Frontal cortex (tissue), 4 donors: ENCODE measurements at places on chromosomes 12 and 14.

DNA sequence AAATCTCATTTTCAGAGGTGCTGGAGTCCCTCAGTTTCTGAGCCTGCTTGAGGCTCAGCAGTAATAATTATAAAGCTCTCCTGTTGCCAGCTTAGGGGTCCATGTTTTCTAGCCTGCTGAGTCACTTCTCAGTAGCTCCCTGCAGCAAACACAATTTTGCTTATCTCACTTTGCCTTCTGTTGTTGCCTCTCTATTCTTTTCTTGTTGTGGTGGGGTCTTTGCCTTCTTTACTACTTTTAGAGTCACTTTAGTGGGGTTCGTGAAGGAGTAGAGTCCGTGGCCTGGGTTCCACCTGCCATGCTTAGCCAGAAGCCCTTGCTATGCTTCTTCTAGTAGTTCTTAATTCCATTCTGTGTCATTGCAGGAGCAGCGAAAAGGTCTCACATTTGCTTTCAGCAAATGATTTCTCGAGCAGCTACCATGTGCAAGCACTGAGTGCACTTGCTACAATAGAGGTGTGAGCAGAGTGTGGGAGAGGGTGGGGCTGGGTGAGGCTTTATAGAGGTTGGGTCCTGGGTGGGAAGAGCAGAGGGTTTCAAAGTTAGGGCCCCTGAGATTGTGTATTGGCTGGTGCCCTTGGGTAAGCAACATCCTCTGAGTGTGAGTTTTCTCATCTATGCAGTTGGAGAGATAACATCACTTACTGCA lies 114.3 kb downstream of the ADCK1 start:
- DNase-seq: no peak

DNA sequence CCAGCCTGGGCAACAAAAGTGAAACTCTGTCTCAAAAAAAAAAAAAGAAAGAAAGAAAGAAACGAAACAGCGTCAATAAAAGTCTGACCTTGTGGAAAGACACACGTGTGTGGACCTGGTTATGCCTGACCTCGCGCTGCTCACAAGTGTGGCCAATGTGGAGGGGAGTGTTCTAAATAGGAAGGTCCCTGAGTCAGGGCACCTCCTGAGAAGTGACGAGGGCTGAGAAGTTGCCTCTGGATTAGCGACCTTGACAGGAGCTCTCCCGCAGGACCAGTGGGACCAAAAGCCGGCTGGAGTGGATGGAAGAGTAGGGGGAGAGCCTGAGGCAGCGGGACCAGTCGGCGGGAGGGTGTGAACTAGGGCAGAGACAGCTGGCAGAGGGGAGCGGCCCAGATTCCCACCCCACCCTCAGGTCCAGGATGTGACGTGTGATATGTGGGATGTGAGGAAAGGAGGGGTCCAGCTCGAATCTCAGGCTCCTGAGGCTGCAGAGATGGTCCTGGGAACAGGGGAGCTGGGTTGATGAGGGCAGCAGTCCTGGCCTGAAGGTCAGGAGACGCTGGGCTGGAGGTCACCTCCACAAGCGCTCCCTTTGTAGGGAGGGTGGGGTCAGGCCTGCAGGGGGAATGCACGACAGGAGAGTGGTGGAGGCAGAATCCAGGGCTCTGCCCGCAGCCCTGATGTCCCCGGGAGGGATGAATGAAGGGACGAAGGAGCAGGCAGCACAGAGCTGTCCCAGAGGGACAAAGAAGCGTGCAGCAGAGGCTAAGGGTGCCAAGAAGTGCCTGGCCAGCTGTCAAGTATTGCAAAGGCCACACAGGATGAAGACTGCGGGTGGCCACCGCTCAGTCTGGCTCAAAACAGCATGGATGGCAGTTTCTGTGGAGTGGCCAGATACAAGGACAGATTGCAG lies 24.8 kb upstream of the GPR68 start:
- peak; percentile 35 for DNase-seq

- DNase-seq: no peak
These were observed 6.9 kb downstream of the TGM1 start for GRCh38 chr14:24255931-24256711.

DNA sequence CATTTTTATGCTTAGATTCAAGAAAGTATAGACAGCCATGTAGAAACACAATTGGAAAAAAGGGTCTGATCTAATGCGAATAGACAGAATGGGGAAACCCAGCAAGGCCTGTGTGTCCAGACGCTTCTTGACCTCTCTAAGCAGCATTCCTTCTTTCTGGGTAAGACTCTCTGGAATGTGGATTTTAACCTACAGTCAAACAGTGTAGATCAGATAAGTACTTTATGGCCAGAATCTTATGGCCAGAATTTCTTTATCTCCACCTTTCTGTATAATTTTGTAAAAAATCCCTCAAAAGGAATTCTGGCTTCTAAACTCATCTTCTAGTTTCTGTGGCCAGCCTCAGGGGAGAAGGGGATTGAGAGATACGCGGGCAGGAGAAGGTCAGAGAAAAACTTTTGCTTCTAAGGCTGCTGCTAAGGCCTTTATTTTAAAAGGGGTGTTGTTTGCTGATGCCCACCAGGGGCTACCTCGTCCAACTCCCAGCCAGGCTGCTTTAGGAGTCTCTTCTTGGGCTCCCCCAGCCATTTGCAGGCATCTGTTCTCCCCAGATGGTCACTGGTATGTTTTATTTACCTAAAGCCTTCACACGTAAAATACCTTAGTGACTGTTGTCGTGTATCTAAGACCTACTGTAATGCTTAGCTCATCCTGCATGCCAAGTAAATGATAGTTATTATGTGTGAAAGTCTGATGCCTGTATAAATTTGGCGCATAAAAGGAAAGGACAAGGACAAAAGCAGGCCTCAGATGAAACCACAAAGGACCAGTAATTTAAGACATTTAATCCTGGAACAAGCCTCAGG lies 68.4 kb downstream of the ANO6 start:
- no peak for DNase-seq

DNA sequence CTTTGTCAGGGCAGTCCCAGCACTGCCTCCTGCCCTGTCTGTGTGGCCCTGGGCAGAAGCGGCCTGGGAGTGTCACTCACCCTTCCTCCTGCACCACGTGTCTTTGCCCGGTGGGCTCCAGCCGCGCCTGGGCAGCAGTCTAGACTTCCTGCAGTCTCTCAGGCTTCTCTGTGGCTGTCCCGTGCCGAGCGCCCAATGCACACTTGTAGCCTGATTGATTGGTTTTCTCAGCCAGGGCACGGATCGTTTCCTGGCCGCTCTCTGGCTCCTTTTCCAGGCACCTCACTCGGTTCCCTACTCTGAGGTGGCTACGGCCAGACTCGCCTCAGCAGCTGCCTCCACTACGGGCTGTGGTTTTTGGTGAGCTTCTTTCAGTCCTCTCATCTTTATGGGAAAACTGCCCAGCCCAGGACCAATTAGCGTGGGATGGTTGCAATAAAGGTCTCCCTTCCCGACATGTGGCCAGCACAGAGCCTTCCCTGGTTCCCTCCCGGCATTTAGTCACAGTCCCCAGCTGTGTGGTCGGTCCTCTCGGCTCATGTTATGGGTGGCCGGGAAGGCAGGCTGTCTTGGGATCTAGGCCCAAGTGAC lies 133.1 kb downstream of the CACNA1C start:
- DNase-seq: no peak

DNA sequence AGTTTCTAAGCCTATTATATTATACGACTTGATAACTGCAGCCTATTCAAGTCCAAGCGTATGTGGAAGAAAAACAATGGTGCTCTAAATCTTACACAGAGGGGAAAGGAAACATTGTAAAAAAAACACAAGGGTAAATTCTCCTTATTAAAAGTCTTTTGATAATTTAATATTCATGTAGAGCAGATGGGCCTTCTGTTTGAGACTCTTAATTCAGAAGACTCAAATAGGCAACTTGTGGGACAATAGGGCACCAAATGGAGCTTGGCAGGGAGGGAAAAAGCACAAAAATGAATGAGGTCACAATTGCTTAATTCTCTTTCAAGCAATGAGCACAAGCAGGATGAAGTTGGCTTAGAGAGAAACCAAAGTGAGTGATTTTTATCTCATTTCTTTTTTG lies 159.4 kb downstream of the NELL2 start:
- DNase-seq: no peak

- no peak for DNase-seq
These were observed 168.1 kb upstream of the PELI2 start for GRCh38 chr14:55950135-55950534.

GRCh38 chr14:47194055-47194454 lies 481.4 kb downstream of the MDGA2 start:
- DNase-seq: no peak

GRCh38 chr12:6370576-6370935 lies 4.8 kb downstream of the SCNN1A start:
- no peak for DNase-seq

DNA sequence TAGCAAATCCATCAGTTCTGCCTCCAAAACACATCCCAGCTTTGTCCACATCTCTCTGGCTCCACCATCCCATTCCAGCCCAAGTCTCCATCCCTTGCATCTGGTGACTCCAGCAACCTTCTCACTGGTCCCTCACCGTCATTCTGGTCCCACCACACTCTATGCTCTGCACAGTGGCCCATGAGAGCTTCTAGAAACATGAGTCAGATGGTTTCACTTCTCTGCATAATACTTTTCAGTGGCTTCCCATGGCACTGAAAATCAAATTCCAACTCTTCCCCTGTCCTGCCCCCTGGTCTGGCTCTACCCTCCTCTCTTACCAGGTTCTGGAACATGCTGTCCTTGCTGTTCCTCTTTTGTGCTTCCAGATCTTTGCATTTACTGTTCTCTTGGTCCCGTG lies 17.2 kb upstream of the C12orf76 start:
- no peak for DNase-seq

GRCh38 chr14:23828001-23828400 lies 125.6 kb upstream of the DHRS4 start:
- no peak for DNase-seq

GRCh38 chr14:68760761-68761160 lies 32.1 kb downstream of the ZFP36L1 start:
- no peak for DNase-seq

DNA sequence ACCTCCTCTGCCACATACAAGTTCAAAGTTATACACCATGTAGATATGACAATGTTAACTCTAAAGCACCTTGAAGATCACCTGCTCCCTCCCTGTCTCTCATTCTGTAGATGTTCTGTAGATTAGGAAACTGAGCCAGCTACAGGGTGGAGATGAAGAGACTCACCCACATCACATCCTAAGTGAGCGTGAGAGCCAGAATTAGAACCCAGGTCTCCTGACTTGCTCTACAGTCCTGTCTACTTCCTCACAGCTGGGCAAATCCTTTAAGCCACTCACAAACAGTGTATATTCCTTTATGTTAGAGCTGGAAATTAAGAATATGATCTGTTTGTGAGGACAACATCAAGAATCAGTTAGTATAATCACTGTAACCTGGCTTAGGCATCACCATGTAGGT lies 1.8 kb downstream of the APPL2 start:
- DNase-seq: no peak

DNA sequence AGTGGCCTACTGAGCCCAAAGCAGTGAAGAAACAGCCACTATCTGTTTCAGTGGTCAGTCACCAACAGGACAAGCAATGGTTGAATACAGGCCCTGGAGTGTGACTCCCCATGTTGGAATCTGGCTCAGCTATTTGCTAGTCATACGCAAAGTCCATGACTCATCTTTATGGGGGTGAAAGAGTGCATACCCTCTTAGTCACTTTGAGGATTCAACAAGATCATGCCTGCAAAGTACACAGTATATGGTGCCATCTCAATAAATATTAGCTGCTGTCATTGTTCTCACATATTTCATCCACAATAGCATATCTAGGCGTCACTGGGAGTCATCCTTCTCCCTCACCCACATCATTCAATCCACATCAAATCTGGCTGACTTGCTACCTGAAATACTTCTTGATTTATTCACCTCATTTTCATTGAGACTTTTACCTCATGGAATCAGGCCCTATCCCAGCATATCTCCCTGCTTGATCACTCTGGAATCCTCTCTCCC lies 26.4 kb upstream of the STAB2 start:
- no peak for DNase-seq

DNA sequence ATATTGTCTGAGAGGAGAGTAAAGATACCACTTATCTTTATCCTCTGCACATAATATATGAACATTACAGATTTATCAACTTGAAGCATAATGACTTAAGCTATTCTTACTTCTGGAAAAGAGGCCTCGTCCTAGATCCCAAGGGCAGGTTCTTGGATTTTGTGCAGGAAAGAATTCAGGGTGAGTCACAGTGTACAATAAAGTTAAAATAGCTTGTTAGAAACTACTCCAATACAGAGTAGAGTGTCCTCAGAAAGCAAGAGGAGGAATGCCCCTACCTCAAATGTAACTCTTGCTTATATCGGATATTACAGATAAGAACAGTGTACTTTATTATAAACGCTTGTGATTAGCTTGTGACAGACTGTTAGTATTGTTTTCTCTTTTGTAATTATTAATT lies 41.9 kb upstream of the ABCC9 start:
- DNase-seq: no peak

GRCh38 chr12:131335456-131335855 lies 375.4 kb upstream of the SFSWAP start:
- DNase-seq: no peak

GRCh38 chr12:15796493-15797141 lies 7.4 kb upstream of the EPS8 start:
- no peak for DNase-seq

GRCh38 chr14:96274122-96274521 lies 18.1 kb downstream of the BDKRB1 start:
- DNase-seq: no peak

GRCh38 chr12:94561943-94562411 lies 88.4 kb downstream of the TMCC3 start:
- DNase-seq: peak; percentile 34

DNA sequence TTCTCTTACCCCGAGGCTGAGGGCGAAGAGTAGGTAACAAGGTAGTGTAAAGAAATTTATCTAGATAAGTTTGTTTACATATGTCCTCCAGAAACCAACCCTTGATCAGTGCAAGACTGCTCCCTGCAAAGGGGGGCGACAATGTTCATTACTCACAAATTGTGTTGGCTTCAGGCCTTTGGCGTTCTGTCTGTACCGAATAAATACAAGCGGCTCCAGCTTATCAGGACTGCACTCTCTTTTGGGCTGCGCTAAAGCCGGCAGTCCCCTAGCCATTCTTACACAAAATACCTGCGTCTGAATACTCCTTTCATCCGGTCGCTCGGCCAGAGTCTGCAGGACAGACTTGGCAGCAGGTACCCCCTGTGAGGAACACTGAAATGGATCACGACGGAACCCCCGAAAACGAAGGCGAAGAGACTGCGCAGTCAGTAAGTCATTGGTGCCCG lies 116.4 kb downstream of the PPHLN1 start:
- no peak for DNase-seq

DNA sequence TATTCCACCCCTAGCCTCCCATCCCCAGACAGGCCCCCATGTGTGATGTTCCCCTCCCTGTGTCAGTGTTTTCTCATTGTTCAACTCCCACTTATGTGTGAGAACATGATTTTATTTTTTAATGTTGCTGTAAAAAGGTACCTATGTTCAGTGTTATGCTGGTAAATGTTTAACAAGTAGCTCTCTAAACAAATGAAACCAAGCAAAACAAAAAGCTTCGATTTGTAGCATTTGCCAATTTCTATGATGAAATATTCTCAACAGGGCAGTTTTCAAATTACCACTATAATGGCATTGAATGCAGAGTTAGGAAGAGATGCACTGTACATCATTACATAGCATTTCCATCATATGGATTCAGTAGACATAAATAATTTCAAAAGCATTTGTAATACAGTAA lies 410.6 kb downstream of the MDGA2 start:
- DNase-seq: no peak
